Panc1 (cell line): ENCODE measurements at places on chromosomes 3 and 15.

- no peak for DNase-seq
These were observed 699 bp upstream of the MESP1 start for GRCh38 chr15:89751748-89752147.

GRCh38 chr3:77191640-77192039, 151.7 kb downstream of the ROBO2 start:
- no peak for DNase-seq

DNA sequence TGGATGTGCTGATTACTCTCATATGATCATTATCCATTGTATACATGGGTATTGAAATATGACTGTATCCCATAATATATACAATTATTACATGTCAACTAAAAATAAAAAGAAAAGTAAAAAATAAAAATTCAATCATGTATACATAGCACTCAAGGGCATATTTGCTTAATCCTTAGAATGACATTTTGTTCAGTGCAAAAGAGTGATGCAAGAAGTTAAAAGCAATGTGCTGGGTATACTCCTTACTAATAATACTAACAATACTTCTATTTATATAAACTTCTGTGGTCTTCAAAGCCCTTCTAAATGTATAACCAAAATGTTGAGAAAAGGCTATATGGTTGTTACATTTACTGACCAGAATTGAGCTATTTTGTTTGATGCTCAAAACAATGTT, 23.2 kb upstream of the TM4SF1 start:
- no peak for DNase-seq

GRCh38 chr3:43153216-43154083, 47.6 kb upstream of the POMGNT2 start:
- DNase-seq = no peak

- DNase-seq = no peak
These were observed 34.8 kb downstream of the IL12A start for GRCh38 chr3:160023476-160023875.

DNA sequence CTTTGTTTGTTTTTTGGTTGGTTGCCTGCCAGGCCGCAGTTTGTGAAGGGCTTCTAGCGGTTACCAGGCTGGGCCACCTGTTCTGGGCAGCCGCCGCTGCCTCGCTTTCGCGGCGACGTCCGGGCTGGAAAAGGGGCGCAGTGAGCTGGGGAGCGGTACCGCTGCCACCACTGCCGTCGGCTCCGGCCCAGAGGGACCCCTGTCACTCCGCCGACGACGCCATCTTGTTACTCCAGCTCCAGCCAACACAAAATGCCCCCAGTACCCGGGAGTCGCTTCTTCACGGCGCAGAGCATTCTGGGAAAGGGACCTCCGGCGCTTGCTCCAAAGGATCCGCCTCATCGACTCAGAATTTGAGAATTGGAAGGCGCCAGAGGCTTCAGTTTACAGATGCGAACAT, 238.8 kb downstream of the CDIN1 start:
- no peak for DNase-seq

- no peak for DNase-seq
These were observed 17.1 kb upstream of the TPM1 start for GRCh38 chr15:63025460-63025859.

DNA sequence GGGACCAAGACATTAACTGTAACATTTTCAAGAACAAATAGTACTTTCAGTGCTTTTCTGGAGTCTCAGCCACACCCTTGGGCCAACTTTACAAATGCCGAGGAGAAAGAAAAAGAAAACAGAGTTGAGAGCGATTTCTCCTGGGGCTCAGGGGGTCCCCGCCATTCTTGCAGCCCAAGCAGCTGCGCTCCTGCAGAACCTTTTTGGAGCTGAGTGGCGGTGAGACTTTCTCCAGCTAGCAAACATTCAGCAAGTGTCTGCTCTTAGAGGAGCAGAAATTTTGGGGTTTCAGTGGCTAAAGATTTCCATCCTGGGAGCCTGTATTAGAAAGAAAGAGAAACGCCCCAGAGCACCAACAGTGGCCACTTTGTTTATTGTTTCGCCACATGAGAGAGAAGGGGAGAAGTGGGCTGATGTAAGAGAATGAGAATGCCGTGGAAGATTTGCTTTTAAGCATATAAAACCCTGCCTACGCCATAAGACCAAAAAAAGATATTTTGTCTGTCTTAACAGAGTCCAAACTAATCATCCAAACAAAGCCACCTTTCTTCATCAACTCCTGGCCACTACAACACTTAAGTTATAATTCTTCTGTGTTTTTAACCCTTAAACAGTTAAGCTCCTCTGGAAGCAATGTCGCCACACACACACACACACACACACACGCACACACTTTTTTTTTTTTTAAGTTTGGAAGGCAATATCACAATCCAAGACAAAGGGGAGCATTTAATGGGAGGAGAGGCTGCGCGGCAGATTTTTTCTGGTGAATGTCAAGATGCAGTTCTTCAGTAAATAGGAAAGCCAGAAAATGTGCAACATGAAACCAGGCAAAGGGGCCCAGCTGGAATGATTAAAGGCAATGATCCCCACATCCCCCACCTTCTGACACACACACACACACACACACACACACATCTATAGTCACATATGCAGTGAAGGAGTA, 19.2 kb downstream of the EID1 start:
- no peak for DNase-seq

DNA sequence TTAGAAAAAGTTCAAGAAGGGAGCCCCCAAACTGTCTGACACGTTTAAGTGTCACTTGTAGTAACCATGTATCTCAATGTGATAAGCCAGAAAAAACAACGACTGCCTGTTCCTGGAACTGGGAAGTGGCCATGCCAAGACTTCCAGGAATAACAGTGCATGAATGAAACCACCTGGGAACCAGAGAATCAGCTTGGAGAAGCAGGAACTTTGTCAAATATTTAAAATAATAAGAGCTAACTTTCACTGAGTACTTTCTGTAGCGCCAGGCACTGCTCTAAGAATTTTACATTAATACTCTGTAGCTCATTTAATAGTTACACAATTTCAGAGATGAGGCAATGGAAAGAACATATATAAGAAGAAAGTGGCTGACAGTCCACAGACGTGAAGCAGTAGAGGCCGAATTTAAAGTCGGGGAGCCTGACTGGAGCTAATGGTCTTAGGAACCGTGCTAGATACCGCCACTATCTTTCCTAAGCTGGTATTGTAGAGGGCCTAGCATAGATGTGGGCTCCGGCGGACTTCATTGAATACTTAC, 876 bp downstream of the PLSCR1 start:
- DNase-seq = no peak

DNA sequence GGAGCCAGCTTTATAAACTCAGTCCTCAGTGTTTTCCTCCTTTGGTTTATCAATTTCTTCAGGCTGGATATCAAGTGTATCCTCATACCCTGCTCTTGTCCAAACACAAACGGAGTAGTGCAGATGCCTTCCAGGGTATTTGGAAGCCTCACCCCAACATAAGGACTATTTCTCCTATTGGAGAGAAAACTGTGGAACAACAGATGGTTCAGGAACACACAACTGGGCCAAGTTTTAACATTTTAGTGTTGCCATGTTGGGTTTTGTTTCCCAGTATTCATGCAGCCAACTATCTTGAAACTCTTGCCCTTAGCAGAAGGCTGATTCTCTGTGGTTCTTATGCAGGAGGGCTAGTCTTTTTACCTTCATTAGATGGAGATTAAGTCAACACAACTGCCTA, 398.1 kb downstream of the GABRB3 start:
- no peak for DNase-seq

GRCh38 chr15:101390462-101390861, 95.4 kb upstream of the SNRPA1 start:
- no peak for DNase-seq

- DNase-seq = no peak
These were observed 76.8 kb downstream of the C3orf85 start for GRCh38 chr3:109213321-109213720.

GRCh38 chr3:141894524-141895176, 18.2 kb downstream of the ATP1B3 start:
- no peak for DNase-seq

- DNase-seq = no peak
These were observed 58.2 kb upstream of the SCN5A start for GRCh38 chr3:38707730-38708129.

DNA sequence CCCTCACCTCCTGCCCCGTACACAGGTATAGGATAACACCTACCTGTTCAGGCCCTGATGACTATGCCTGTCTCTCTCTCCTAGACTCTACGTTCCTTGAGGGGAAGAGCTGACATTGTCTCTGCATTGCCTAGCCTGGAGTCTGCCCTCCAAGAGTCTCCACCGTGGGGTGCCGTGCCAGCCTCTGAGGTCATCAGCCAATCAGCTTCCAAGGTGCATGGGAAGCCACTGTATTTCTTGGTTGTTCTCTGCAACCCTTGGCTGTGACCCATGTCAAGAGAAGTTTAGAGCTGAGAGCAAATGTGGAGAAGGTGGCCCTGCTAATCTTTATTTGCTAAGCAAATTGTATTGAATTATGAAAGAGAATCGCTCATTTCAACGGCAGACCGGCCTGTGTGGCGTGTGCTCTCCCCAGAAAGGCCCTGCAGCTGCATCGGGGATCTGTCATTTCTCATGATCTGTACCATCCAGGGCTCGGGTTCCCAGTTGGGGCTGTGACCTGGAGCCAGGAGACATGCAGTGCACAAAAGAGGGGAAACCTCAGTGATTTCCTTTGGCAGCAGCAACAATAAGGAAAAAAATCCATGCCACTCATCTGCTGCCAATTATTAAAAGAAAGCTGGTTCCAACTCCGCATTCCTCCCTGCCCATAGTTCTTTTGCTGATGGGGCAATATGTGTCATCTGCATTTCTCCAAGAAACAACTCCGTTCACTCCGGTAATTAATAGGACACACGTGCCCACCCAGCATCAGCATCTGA, 182.2 kb downstream of the MEGF11 start:
- no peak for DNase-seq

DNA sequence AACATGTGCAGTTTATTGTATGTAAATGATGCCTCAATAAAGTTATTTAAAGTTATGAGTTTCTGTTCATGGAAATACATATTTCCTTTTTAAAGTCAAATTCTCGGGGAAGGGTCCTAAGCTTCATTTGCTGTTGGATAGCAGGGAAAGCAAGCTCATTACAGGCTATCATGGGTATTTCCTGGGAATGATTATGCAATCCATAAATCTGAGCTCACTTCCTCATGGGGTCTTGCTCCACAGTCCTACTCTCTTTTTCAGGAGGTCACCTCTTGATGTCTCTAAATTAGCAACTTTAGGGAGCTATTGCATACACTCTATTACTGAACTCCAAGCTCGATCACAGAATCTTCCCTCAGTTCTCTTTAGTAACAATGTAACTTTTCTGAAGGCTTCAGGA, 69.9 kb upstream of the TP63 start:
- no peak for DNase-seq

GRCh38 chr3:47012342-47013230, 33.1 kb downstream of the NBEAL2 start:
- DNase-seq = no peak

- no peak for DNase-seq
These were observed 119.9 kb upstream of the MELTF start for GRCh38 chr3:197149528-197149927.

GRCh38 chr3:172065527-172065926, 26.1 kb downstream of the FNDC3B start:
- DNase-seq = no peak

DNA sequence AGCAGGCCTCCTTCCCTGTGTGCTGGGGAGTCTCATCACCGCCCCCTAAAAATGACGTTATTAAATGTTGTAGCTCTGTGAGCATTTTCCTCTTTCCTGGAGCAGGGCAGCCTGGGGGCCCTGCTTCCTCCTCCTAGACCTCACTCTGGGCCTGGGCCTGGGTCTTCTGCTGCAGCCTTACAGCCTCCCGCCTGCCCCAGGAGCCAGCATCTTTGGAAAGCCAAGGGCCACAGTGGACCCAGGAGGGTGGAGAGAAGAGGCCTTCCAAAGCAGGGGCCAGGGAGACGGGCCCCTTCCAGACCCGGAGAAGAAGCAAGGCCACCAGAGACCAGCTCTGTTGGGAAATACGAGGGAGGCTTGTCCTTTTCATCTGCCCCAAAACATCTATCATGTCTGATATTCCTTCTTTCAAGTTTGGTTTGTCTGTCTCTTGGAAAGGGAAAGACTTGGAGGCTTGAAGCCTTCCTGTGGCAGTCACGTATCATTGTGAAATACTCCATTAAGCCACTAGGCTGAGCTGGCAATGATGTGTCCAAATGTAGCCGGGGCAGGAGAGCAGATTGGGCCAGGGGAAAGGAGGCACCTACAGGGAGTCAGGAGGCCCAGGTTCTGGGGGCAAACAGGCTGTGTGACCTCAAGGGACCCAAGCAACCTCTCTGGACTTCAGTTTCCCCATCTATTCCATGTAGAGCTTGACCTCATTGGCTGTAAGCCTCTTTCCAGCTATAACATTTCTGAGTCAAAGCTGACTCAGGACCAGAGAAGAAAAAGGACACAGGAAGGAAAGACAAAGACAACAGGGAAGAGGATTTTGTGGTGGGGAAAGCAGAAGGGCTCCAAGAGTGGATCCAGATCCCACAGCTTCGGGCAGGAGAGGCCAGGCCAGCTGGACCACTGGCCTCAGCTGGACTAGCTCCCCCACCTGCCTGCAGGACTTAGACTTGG, 31.1 kb downstream of the CYP11A1 start:
- no peak for DNase-seq

DNA sequence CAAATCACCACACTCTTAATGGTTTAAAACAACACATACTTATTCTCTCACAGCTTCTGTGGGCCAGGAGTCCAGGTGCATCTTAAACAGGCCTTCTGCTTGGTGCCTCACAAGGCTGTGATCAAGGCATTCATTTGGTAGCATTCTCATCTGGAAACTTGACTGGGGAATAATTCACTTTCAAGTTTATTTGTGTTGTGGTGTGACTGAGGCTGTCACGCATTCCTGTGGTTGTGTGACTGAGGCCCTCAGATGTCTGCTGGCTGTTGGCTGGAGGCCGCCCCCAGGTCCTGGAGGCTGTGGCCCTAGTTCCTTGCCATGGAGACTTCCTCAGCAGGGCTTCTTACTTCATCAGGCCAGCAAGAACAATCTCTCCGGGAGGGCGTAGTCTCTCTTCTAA, 16.9 kb upstream of the FAM3D start:
- DNase-seq = no peak

- DNase-seq = no peak
These were observed 9.8 kb upstream of the FNDC3B start for GRCh38 chr3:172029425-172030098.

- DNase-seq = no peak
These were observed 329.1 kb upstream of the TPRG1 start for GRCh38 chr3:188842639-188843038.

GRCh38 chr3:176490357-176490756, 706.9 kb downstream of the TBL1XR1 start:
- no peak for DNase-seq

GRCh38 chr3:81013360-81013759, 748.1 kb downstream of the GBE1 start:
- DNase-seq = no peak

- DNase-seq = no peak
These were observed 123.8 kb upstream of the PHLDB2 start for GRCh38 chr3:111735243-111735758.

DNA sequence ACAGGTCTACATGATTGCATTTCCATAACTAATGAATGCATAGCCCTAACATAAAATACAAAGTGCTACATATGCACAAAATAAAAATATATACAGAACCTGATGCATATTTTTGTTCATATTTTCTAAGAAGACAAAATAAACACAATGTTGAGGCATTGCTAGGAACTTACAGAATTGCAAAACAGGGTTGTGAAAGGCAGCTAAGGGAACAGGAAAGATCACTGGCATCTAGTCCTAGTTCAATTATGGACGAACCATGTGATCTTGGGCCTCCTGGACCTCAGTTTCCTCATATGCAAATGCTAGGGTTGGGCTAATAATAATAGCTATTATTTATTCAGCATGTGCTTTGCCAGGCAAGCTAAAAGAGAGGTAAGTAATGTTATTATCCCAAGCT, 15.5 kb upstream of the NCEH1 start:
- DNase-seq = no peak

GRCh38 chr3:35528728-35529127, 110.6 kb upstream of the ARPP21 start:
- DNase-seq = no peak
